ENCODE measurements at places on chromosomes 7 and 10.

- no peak for DNase-seq
Observed at GRCh38 chr10:45374350-45375052, 485 bp downstream of the ALOX5 start.

GRCh38 chr10:130018265-130018664 is 54.2 kb upstream of the EBF3 start:
- DNase-seq, result no peak

- no peak for DNase-seq
Observed at GRCh38 chr7:135697276-135698049, 30.5 kb downstream of the SLC13A4 start.

- DNase-seq, result no peak
Observed at GRCh38 chr7:30694218-30694745, 12.0 kb upstream of the CRHR2 start.

DNA sequence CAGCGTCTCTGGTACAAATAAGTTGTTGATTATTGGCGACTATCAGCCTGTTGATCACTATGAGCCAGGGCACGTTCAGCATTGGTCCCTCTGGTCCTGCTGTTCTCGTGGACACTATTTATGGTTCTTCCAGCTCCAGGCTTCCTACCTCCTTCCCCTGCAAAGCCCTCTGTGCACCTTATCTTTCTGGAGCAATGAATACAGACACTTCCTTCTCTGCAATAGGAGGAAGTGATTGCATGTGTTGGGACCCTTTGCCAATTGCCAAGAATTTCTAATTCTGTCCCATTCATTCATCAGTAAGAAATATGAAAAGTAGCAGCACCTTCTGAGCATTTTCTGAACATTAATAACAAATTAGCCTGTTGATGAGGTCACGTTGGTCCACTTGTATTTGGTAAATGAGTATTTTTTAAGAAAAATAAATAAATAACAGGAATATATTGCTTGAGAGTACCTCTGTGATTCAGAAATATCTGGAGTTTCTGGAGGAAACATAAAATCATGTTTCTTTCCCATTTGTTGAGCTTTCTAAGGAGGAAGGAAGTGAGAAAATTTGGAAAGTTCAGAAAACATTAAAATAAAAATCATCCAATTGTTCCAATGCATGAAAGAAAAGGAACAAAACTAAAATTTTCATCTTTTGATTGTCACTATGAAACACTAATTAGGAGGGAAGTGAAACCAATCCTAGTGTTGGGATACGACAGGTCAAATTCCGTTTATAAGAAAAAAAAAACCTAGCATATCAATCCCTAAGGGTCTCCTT is 259.1 kb upstream of the KLF6 start:
- no peak for DNase-seq

DNA sequence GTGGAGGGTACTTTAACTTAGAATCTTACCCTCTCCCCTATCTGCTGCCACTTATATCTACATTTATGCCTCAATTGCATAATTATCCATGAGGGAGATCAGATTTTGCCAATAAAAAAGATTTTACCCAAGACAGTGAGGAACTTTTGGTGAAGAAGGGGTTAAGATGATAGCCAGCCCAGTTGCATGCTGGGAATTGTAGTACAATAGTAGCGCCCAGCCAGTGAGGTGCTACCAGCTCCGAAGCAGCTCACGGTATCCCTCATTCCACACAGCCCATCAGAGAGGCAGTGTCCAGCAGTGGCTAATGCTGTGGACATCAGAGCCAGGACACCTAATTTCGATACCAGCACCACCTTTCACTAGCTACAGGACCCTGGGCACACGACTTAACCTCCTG is 5.9 kb upstream of the LGI1 start:
- no peak for DNase-seq

- DNase-seq, result no peak
Observed at GRCh38 chr10:104899779-104900178, 258.7 kb downstream of the SORCS3 start.

DNA sequence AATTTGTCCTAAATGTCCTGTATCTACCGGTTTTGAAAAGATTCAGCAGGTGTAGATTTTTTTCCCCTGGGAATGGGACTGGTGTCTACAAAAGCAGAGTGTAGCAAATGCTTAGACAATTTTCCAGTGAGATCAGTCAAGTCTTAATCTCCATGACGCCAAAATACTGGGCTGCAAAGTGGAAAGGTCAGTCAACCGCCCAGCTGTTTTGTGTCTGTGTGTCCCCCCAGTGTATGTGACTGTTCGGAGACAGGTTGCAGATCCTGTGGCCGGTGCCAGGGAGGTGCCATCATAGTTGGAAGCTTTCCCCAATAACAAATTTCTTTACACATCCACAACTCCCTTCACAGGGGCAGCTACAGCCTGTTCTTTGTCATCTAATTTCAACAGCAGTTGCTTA is 263.8 kb downstream of the ARHGAP12 start:
- no peak for DNase-seq

DNA sequence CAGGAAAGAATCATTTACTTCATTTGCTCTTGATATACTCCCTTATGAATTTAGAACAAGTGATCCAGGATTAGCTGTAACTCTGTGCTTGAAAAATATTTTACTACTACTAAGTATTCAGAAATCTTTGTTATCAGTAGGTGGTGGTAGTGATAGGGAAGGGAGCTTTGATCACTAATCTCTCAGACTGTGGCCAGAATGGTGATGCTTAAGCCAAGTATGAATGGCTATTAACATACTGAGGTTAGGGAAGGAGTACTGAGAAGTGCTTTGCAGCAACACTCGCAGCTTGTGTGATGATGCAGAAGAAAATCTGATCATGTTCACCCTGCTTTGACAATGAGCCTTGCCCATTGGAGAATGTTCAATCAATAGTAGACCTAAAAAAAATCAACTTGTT is 29.3 kb downstream of the AP3M1 start:
- DNase-seq, result no peak

GRCh38 chr10:35355971-35356724 is 19.8 kb downstream of the CCNY start:
- no peak for DNase-seq

- DNase-seq, result no peak
Observed at GRCh38 chr10:27723436-27723835, 22.2 kb downstream of the MKX start.

DNA sequence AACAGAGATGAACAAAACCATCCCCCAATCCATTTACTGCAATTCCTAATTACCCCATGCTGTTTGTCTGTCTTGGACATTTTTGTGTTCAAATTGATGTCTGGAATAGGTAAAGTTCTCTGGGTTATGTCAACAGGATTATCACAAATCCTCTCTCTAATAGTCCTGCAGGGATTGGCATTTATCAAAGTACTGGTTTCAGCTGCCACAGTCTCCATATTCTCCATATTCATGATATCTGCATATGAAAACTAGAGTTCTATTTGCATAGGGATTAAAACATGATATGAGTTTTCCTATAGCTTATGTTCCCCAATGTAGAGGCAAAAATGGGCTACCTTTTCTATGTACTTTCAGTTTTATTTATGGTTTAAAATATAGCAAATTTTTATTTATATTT is 355.8 kb downstream of the ADRA2A start:
- no peak for DNase-seq

GRCh38 chr10:132555648-132556575 is 18.3 kb downstream of the INPP5A start:
- DNase-seq, result no peak

DNA sequence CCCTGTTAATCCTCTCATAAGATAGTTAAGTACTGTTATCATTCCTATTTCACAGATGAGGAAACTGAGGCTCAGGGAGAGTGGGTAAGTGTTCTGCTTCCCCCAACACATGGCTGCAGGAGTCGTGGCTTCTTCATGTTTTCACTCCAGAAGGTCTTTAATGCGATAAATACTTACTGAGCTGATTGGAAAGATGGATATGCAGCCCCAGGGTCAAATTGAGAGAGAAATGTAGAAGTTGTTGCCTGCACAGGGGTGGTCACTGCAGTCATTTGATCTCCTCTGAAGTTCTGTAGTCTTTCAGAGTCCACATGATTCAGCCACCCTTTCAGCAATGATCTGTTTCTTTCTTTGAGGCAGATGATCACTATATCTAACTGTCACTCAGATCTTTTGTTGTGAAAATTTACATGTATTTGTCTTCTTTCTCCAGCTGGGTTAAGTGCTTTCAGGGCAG is 29.3 kb downstream of the CRCP start:
- no peak for DNase-seq
